Mammary epithelial cell (primary cell): ENCODE measurements at places on chromosomes 6 and 20. TPM values are rescaled to one million over a fixed set of nuclear protein-coding genes. Genes with fewer than 3 reads are reported as not detected.
A peak's percentile ranks its signal among the peaks of the same experiment; 100 is the strongest.

The MAP7 gene
- 38.2 TPM for total RNA-seq

The SLC35D3 gene
- not detected in 2 replicates for total RNA-seq

The SRMS gene
- total RNA-seq = not detected in 2 replicates

The LPA gene
- not detected in 2 replicates for total RNA-seq

The RHAG gene
- total RNA-seq = not detected

The ROS1 gene
- 5.2 TPM for total RNA-seq

The EYS gene
- under 0.01 TPM for total RNA-seq

DNA sequence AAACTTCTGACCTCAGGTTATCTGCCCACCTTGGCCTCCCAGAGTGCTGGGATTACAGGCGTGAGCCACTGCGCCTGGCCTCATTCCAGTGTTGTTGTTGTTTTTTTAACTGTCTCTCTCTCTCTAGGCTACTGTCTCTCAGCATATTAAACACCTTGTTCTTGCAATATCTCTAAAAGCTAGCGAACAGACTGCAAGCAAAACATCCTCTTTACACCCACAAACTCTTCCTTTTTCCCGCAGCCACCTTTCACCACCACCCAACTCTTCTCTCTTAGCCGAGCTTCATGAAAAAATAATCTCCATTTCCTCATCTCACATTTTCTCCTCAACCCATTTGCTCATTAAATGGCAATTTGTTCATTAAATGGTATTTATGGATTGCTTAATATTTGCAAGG, 45.5 kb downstream of the SGK1 start:
- no peak for DNase-seq

DNA sequence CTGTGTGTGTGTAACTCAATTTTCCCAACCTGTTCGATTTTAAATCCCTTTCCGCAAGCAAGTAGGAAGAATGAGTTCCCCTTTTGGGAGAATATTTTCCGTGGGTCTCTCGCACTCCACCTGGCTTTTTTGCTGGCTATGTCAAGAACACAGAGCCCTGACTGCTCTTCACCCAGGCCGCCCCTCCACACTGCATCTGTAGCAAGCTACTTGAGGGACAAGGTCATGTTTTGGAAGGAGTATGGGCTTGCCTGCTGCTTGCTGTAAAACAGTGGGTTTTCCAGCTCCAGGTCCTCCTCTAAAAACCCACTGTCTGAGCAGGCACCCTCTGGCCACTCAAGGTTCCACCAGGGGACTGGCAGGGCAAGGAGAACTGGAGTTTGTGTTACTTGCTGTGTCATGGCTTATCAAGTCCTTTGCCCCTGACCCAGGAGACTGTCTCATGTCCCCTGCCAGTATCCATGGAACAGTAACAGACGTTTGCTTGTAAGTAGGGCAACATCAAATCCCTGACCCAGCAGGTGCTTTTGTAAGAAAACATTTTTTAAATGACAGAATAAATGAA, 35.5 kb upstream of the SYNJ2 start:
- DNase-seq = no peak

GRCh38 chr6:142902636-142903053, 42.3 kb downstream of the HIVEP2 start:
- DNase-seq = peak; percentile 97

- no peak for DNase-seq
Observed at GRCh38 chr20:62040933-62041332, 24.7 kb downstream of the TAF4 start.

- peak; percentile 57 for DNase-seq
Observed at GRCh38 chr20:55054453-55054852, 579.1 kb downstream of the DOK5 start.

DNA sequence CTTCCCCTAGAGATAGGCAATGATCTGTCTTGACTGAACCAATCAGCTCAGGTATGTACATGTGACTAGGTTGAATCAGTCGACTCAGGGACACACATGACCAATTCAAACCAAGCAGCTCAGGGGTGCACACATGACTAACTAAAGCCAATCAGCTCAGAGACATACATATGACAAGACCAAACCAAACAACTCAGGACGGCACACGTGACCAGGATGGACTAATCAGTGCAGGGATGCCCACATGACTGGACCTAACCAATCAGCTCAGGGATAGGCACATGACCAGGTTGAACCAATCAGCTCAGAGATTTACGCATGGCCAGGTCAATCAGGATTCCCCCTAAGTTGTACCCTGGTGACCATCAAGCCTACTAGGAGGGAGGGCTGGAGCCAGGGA, 310.3 kb downstream of the CDH26 start:
- DNase-seq = no peak

DNA sequence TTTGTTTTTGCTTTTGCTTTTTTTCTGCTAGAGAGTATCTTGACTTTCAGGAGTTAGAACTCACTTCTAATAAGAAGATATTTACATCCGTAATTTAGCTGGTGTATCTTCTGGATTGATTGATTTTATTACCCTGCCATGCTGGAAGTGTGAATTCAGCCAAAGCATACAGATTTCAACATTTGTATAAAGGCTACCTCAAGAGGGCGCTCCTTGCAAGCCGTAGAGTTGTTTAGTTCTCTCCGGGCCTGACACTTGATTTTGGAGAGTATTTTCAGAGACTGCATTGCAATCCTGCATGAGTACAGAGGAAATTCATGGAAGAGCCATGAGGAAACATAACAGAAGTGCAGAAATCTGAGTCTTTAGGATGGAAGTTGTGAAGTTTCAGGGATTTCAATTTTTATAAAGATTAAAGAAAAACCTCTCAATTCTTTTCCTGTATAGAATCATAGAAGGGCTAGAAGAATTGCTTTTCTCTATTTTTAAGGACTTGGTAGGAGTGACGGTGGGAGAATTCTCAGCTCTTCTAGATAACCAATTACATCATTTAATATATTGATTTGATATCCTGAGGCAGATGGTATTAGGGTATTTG, 66.7 kb upstream of the TIAM2 start:
- DNase-seq = peak; percentile 42

- no peak for DNase-seq
Observed at GRCh38 chr20:51487076-51487475, 55.4 kb downstream of the NFATC2 start.

DNA sequence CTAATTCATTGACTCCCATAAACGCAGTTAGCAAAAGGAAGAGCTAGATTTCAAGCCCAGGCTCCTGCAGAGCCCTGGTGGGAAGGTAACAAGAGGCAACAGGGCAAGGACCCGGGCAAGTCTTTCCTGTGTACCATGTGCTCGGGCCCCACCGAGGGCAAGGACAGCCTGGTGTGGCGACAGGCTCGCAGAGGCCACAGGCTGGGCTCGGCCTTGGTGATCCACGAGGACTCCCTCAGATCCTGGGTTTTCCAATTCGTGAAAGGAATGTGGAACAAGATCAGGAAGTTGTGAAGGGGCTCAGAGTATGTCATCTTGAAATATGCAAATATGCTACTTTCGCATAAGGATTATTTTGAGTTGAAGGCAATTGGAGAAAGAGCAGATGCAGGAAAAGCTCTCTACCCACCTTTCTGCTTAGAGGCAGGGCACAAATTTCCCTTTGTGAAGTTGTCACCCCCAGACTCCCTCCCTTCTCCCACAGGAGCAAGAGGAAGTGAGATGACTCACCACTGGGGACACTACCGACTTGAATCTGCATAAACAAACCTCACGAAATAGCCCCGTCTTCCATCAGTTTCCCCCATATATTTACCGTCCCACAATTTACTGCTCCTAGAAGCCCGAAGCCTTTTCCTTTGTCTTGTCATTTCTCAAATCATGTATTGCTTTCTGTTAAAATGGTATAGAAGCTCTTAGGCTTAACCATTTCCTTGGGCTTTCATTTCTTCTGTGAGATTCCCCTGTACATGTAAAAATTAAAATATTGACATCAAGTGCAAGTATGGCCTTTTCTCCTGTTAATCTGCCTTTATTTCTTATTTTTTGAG, 79.0 kb downstream of the PSMG4 start:
- DNase-seq = no peak

GRCh38 chr6:4018924-4019236, 60.1 kb downstream of the FAM217A start:
- DNase-seq = no peak

DNA sequence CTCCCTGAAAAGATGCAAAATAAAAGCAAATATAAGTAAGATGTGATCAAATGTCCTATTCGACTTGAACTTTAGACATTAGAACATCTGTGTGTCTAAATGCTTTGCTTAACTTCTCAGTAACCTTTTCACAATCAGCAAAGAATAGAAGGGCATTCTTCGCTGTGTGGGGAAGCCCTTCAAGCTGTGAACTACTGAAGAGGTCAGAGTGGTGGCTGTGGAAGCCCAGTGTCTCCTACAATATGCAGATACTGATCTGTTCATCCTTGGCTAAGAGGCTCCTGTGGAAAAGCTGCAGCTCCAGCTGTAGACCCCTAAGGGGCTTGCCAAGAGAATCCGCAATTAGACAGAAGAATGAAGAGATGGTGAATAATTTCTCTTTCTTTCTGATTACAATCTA, 400.3 kb upstream of the SASH1 start:
- DNase-seq = no peak

- DNase-seq = no peak
Observed at GRCh38 chr6:121791396-121792315, 356.2 kb downstream of the GJA1 start.

- DNase-seq = peak; percentile 51
Observed at GRCh38 chr6:40393641-40394040, 193.5 kb downstream of the LRFN2 start.

GRCh38 chr6:144718431-144718830, 433.3 kb downstream of the UTRN start:
- DNase-seq = peak; percentile 67

GRCh38 chr6:45881705-45882467, 133.8 kb downstream of the CLIC5 start:
- no peak for DNase-seq

GRCh38 chr6:159098636-159099106, 53.9 kb upstream of the TAGAP start:
- DNase-seq = no peak

- peak; percentile 10 for DNase-seq
Observed at GRCh38 chr6:123022975-123023374, 26.9 kb downstream of the CLVS2 start.

DNA sequence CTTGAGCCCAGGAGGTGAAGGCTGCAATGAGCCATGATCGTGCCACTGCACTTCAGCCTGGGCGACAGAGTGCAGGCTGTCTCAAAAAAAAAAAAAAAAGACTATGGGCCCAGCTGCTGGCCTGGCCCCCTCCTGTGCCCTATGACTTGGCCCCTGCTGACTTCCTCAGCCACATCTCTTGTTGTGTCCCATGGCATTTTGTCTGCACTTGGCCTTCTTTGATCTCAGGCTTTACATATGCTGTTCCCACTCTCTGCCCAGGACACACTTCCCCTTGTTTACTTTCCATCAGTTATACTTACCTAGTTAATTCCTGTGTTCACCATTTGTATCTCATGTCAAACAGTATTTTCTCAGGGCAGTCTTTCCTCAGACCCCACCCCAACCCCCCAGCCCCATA, 44.5 kb downstream of the RPRD1B start:
- no peak for DNase-seq

GRCh38 chr6:19721766-19722377, 115.3 kb upstream of the ID4 start:
- no peak for DNase-seq

- DNase-seq = no peak
Observed at GRCh38 chr6:44737341-44737740, 349.8 kb downstream of the CDC5L start.
